Dermis blood vessel endothelial cell (primary cell): ENCODE measurements at places on chromosomes 7 and 10. TPM values are rescaled to one million over a fixed set of nuclear protein-coding genes. Genes with fewer than 3 reads are reported as not detected.

DNA sequence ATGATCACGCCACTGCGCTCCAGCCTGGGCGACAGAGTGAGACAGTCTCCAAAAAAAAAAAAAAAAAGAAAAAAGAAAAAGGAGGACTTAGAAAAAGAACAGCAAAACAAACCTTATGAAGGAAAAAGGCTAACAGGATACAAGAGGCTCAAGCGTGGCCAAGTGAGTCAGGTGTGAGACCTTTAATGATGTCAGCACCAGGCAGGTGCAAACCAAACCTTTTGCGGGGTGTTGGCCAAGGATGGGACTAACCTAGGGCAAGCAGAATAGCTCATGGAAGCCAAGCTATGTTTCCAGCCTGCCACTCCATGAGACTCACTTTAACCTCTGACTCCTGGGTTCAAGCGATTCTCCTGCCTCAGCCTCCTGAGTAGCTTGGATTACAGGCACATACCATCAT, 11.3 kb upstream of the GNA12 start:
- no peak for DNase-seq

DNA sequence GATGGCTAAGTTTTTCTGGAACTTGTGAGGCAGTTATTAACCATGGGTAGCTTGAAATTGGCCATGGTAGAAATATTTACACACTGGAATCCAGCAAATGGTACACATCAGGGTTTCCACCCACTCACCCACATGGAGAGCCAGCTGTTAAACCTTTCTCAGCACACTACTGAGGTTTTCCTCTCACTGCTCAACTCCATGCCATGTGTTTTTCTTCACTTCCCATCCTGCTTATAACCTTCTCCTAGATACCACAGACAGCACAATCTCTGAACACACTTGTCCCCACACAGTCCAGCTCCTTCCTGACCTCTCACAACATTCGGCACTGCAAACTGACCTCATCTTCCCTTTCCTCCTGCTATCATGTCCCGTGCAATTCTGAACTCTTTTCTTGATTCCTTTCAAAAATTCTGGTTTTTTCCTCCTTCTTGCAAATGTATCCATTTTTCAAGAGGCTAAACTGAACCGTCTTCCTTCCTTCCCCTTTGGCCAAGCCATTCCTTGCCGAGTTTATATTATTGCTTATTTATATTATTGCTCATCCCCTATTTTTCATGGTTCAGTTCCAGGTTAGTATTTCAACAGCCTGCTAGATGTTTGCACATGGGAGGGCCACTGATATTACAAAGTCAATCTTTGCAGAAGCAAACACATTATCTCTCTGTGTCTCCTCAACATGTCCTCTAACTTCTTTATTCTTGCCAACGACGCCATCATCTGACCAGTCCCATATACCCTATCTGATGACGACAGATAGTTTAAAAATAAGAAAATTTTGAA, 606.4 kb downstream of the SORCS1 start:
- DNase-seq: no peak

DNA sequence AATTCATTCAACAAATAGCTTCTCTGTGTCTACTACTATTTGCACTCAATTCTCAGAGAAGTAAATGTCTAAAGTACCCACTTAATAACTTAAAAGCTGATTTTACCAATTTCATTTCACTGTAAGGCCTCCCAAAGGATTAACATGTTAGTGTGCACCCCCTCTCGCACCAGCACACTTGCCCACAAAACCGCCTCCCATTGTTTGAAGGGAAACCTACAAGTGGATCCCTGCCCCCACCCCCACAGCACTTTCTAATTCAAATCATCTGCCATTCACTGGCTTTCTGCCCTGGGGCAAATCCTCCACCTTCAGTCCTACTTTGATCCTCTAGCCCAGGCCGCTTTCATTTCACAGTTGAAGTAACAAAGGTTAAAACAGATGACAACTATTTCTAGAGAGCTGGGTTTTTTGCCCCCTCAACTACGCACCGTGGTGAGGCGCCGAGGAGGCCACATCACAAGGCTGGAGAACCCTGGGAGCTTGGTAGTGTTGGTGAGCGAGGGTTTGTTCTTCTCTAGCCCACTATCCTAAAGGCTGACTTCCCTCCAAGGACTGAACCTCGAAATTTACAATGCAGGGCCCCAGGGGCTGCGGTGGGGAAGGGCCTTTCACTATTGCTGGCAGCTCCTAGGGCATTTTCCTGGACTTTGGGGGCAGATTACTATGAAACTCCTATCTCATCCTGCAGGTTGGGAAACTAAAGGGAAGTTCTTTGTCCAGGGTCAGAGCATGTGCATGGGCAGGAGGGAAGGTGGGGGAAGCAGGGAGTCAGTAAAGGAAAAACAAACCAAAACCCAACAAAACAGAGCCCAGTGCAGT, 517.4 kb upstream of the ZMIZ1 start:
- DNase-seq: no peak

GRCh38 chr10:6995831-6996230, 415.0 kb downstream of the SFMBT2 start:
- DNase-seq: peak; percentile 30

DNA sequence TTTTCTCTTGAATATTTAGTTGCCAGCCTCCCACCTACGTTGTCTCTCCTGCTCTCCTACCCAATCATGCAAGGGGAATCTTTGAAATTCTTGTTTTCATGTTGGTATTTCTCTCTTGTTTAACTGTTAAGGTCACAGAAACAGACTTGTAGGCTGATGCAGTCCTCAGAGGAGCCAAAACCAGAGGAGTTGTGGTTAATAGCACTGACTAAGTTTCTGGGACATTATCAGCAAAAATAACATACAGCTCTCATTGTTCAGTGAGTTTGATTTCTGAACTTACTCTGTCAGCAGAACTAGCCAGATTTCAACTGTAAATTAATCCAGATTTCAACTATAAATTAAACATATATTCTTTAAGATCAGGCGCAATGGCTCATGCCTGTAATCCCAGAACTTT, 11.1 kb upstream of the CUL1 start:
- no peak for DNase-seq

DNA sequence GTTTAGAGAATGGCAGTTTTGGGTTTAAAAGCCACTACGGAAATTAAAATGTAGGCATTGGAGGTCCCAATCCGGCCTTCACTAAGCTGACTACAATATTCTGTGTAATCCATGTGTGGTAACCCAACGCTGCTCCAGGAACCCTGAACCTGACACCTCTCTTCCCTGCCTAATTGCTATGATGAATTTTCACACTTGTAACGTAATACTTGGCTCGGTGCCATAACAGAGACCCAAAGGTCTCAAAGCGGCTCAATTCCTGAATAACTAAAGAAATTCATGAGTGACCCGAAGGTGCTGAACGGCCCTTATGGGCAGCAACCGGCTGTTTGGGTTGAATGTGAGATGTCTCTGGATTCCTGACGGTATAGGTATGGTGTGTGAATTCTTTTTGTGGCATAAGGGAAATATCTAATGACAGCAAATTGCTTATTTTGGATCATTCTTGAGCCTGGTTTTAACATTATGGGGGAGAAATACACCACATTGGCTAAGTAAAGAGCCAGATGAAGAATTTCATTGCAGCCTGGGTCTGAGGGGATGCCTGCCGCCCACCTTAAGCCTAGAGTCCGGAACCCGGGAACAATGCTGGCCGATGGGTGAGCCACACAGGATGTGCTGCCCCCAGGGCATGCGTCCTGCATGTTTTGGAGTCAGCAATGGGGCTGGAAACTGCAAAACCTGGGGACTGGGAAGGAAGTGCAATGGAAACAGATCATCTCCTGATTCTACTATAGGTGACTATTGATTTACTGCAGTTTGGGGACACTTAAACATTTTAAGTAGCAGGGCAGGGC, 69.7 kb upstream of the FZD8 start:
- no peak for DNase-seq

DNA sequence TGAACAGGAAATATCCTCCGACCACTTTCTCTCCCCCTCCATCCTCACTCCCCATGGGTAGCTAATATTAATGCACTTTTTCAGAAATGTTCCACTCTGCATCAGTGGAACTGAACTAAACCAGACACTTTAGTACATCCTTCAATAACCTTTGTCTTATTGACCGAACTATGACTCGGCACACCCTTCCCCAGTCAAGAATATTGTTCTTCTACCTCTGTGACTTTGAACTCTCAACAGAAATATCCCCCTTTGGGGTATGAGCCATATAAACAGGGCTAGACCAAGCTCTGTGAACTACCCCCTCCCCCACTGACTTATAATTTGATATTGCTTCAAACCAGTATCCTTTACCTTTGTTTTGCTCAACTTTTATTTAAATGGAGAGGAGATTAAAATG, 57.9 kb upstream of the CAPZA2 start:
- DNase-seq: no peak

DNA sequence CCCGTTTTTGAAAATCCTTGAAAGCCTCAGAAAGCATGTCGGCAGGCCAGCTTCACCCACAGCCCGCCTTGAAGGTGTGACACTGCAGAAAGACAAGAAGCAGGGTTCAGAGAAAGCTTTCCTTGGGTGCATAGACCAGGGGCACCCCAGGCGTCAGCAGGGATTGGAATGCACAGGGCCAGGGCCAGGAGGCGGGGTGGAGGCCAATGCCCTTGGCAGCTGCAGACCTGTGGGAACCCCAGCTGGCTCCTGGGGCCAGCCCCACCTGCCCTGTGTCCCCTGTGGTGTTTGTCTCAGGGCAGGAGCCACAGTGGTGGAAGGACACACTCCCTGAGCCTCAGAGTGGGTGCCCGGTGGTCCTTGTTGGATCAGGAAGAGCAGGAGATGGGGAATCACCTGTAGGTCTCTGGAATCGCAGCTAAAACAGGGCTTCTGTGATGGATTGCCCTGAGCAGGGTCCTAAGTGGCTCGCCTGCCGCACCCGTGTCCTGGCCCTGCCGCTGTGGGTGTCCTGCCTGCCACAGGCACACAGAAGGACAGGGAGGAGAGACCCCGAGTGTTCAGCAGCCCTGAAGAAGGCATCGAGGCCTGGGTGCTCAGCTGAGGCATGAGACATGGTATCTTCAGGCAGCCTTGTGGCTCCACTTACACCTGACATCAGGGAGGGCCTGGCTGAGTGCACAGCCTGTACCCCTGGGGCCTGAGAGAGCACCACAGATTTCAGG, 32.5 kb downstream of the ANXA8 start:
- DNase-seq: no peak

DNA sequence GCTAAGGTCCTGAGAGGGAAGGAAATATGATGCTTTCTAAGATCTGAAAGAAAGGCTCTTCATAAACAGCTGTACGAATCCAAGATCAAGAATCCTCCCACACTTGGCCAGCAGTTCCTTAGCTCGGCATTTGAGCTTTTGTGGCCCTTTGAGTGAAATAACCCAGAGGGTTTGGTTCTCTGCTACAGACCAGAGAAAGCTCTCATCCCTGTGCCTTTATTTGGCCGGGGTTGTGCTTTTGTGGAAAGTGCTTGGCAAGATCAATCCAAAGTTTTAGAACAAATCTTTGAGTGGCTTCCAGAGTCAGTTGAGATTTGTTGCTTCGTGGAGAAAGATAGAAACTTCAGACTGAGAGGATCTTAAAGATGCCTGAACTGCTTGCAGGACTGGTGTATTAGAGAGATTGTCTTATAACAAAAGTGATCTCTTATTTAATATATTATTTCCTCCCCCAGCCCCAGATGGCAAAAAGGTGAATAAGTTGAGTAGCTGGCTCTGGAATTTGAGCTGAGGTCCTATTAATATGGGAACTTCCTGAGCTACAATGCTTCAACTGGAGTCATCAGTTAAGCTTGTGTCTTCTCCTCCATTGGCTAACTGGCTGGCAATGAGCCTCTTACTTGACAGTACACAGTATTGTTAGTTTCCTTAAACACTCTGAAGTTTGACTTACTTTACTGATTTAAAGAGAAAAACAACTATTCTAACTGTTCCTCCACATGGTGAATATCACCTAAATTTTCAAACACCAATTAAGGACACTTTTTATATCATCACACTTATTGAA, 687.3 kb downstream of the MAGI2 start:
- no peak for DNase-seq

DNA sequence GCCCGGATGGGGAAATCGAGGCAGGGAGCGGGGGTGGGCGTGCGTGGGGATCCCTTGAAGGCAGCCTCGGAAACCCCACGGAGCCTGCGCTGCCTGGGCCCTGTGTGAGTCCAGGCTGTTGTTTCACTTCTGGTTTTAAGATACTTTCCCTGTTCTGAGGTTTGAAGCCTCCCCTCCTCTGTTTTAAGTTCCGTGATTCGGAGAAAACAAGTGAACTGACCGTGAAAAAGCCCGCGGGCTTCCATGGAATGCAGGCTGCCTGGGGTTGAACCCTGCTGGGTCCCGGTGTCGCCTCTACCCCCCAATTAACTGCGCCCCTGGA, 401 bp downstream of the LRRC27 start:
- no peak for DNase-seq

DNA sequence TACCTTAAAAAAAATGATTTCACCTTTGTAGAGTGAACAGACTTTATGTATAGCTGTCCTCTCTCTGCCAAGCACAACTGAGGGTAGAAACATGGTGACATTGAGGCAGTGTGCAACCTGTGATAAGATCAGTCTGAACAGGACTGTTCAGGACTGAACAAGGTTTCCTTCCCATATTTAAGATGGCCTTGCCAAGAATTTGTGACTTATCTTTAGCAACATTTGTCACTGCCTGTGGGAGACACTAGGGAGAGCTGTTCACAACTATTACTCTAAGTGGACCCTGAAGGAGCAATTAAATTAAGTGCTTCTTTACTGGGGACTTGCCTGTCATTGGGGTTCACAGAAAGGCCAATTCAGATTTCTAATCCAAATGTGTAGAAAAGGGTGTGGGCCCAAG, 6.7 kb downstream of the OR13A1 start:
- peak; percentile 6 for DNase-seq

GRCh38 chr10:129658376-129659072, 191.5 kb downstream of the MGMT start:
- DNase-seq: peak; percentile 47

DNA sequence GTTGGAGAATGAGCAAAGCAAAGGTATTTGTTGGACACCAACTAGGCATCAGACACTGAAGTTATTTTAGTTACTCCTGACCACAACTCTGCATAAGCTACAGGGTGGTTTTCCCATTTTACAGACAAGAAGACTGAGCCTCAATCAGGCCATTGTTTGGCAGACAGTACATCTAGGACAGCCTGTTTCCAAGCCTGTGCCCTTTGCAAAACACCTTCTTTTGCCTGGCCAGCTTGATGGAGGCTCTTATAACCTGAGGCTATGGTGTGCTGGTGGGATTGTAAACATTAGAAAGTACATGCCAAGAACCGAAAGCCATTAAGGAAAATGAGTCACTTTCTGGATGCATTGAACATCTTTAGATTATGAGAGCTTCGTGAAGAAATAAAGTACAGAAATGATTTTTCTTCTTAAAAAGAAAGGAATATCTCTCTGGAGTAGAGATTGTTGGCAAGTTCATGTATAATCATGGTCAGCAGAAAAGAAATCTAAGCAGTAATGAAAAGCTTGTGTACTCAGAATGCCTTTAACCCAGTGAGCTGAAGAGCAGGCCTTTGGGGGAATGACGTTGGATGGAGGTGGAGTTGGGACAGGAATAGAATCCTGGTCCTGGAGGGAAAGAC, 140.6 kb downstream of the KIAA1217 start:
- peak; percentile 39 for DNase-seq

GRCh38 chr10:79149662-79150443, 81.1 kb downstream of the ZMIZ1 start:
- DNase-seq: peak; percentile 45

GRCh38 chr7:821688-822087, 10.6 kb upstream of the SUN1 start:
- no peak for DNase-seq

Gene FAM171A1
- 40.0 and 55.9 TPM in 2 replicates for total RNA-seq

Gene ARHGEF35
- total RNA-seq: under 0.01 and 0.23 TPM in 2 replicates

Gene TEX47
- total RNA-seq: not detected in 2 replicates

Gene XRCC2
- total RNA-seq: 3.1 and 7.0 TPM in 2 replicates

Gene OR2A5
- total RNA-seq: not detected in 2 replicates
